Thoracic aorta (tissue), 2 donors: ENCODE measurements at places on chromosomes 4 and X.

- DNase-seq, result no peak
Observed at GRCh38 chr4:48499551-48500066, 9.6 kb downstream of the ZAR1 start.

DNA sequence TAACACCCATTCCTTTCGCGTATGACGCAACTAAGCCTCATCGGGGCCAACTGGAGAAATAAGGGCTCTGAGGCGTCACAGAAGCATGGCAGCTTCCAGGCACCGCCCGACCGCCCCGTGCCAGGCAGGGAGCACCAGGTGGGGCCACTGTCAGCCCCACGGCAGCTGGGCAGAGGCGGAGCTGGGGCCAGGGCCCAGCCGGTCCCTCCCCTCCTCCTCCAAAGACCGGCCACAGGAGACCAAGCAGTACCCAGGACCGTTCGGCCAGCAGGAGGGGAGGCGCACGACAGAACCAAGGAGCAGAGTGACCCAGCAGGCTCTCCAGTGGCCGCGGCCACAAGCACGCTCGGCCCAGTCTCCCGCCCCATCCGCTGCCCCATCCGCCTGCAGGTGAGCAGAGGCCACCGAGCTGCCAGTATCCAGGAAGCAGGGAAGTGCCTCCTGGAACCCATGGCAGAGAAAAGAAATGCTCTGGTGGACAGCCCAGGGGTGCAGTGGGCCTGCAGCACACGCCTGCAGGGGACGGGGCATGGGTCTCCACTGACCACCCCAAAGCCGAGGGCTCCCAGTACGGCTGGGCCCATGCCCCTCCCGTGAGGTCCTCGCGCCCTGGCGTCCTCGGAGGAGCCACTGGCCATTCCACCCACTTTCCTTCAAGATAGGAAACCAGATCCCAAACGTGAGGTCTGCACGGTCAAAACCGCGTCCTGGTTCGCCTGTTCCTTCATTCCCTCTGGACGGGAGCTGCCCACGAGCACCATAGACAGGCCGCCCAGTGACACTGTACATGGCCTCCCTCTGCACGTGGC, 9.6 kb downstream of the CTBP1 start:
- DNase-seq, result no peak

- DNase-seq, result no peak
Observed at GRCh38 chrX:17654116-17654515, 83.2 kb upstream of the SCML1 start.

GRCh38 chr4:22179124-22179874, 230.7 kb upstream of the KCNIP4 start:
- no peak for DNase-seq

GRCh38 chr4:85498068-85498733, 23.3 kb downstream of the ARHGAP24 start:
- no peak for DNase-seq

DNA sequence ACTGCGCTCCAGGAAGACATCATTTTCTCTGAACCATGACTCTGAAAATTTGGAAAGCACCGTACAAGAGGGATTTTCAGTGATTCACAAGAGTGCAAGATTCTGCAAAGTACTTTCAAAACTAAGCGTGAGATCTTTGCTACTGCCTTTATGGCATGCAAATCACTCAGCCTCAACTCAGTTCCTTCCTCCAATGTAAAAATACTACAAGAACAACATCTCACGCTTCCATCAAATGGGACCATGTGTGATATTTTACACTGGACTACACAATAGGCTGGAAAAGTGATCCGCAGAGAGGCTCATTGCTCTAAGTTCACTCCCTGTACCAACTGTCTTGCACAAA, 674 bp upstream of the IL15 start:
- no peak for DNase-seq

GRCh38 chrX:28988246-28988645, 401.0 kb downstream of the IL1RAPL1 start:
- DNase-seq, result no peak

GRCh38 chrX:13419918-13420317, 100.1 kb upstream of the ATXN3L start:
- no peak for DNase-seq

DNA sequence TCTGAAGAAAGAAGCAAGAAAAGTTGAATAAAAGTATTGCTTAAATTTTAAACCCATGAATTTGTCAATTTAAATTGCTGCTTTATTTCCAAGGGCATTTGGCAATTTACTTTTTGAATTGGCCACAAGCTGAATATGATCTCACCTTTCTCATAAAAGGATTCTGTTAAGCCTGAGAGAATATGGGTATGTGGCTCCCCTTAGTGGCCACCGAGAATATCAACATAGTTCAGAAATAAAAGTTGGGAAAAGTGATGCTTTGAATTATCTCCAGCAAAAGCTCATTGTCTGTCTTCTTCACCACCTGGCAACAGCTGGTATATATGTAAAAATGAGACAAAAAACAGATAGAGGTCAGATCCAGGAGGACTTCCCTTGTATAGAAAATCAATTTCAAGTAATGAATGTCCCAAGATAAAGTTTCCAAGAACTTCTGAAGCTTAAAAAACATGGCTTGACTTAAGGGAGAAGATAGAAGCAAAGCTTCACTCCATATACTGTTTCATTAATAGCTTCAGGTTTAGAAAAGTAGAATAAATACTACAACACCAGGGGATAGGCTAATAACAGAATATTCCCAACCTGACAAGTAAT, 290.7 kb upstream of the FAM241A start:
- no peak for DNase-seq
